Anterior cingulate cortex (tissue), 58 donors: ENCODE measurements at places on chromosomes 6 and 20.
A peak's percentile ranks its signal among the peaks of the same experiment; 100 is the strongest.

GRCh38 chr6:68025764-68026163 is 609.3 kb upstream of the ADGRB3 start:
- no peak for DNase-seq

DNA sequence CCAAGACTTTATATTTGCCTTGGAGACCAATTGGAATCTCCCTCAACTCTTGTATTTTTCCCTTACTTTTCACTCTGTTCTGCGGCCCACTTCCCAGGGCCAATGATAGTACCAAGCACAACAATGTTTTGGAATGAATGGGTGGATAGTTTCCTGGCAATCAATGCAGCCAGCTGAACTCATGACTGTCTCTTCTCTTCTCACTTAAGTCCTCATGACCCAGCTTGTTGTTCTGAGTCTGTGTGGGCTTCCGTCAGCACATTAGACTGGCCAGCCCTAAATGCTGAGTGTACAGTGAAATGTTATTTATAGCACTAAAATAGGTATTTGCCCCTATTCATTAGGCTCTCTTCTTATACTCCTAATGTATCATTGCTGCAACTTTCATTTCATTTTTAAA is 5.6 kb upstream of the MBOAT1 start:
- no peak for DNase-seq

DNA sequence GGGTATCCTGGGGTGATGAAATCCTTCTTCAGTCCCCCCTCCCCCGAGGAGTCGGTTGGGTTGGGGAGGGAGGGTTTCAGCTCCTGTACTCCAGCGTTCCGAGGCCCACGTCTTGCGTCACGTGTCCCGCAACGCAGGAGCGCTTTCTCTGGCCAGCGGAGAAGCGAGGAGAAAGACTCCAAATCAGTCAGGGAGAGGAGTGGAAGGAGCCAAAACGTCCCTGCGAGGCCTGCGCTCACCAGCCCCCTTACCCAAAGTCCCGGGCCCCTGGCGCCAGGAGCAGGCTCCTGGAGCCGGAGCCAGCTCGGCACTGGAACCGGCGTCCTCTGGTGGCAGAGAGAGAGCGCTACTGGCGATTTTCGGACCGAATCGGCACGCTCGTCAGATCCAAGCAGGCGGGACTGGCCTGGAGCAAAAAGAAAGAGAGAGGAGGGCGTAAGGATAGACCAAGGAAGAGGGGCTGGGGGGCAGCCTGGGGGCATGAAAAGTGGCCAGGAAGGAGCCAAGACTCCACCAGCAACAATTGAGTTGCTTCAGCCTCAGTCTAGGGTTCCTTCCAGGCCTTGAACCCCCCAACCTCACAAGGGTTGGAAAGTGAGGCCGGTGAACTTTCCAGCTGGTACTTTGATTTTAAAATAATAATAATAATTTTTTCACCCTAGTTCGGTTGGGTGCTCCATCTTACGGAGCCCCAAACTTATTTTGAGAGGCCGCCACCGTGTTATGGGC is at the start of gene GNAS:
Gene GNAS, plus strand, starts transcription at position 174 of the 729 bp plus-strand sequence.
- DNase-seq: peak; percentile 12

GRCh38 chr20:19867074-19867473 is 109.0 kb downstream of the RIN2 start:
- no peak for DNase-seq

DNA sequence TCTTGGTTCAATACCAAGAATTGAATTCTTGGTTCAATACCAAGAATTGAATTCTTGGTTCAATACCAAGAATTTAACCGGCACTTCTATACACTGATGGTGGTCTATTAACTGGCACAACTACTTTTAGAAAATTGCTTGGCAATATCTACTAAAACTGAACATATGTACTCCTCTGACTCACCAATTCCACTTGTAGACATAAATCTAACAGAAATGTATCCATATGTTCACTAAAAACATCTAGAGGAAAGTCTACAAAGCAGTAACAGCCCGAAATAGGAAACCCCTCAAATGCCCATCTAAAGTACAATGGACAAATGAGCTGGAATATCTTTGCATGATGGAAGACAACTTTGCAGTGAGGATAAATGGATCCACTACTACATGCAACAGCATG is 71.9 kb downstream of the KIF16B start:
- no peak for DNase-seq

DNA sequence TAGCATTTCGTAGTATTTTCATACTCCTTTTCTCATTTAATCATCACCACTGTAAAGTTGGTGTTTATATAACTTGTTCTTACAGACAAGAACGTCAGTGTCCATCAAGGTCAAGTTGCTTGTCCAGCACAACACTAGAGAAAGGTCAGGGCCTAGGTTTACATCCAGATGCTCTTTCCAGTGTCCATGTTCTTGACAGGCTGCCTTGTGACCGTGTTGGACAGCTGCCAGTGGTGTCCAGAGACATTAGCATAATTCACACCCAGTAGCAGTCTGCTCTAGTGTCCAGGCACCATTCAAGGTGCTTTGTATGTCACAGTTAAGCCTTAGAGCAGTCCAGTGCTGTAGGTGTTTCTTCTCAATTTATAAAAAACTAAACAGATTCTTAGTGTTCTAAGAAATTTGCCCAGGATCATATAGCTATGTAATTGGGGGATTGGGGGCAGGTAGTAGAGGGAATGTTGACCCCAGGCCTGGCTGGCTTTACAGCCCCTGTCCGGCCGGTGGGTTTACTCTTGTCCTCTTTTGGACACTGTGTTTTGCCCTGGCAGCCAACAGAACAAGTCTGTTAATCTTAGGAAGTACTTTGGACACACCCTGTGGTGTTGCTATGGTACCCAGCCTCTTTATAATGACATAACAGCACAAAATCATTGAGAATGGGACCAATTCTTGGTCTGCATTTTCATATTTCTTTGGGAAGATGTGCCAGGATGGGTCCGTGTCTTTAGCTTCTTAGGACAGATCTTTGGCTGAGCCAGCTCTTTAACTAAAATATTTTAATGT is 8.0 kb downstream of the STK35 start:
- DNase-seq: no peak

DNA sequence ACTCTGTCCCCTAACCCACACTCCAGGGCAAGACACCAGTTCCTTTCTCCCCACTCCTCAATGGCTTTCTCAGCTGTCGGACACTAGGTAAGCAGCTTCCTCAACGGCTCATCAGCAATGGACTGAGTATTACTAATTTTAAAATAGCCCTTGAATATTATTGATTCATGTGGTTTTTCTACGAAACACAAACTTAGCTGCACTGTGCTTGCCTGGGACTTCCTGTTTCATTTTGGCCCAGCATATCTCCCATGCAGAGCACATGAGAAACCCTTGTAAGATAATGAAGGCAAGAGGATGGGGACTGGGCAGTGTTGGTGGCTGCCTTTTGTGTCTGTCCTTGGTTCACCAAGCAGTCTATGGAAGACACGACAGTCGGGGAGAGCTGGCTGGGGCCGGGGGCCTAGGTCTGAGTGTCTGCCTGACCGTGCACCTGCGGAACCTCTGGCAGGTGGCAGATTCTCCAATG is 48.9 kb downstream of the RNASET2 start:
- DNase-seq: no peak
